Neuronal stem cell (in vitro differentiated cells): ENCODE measurements at places on chromosomes 7 and 10.

DNA sequence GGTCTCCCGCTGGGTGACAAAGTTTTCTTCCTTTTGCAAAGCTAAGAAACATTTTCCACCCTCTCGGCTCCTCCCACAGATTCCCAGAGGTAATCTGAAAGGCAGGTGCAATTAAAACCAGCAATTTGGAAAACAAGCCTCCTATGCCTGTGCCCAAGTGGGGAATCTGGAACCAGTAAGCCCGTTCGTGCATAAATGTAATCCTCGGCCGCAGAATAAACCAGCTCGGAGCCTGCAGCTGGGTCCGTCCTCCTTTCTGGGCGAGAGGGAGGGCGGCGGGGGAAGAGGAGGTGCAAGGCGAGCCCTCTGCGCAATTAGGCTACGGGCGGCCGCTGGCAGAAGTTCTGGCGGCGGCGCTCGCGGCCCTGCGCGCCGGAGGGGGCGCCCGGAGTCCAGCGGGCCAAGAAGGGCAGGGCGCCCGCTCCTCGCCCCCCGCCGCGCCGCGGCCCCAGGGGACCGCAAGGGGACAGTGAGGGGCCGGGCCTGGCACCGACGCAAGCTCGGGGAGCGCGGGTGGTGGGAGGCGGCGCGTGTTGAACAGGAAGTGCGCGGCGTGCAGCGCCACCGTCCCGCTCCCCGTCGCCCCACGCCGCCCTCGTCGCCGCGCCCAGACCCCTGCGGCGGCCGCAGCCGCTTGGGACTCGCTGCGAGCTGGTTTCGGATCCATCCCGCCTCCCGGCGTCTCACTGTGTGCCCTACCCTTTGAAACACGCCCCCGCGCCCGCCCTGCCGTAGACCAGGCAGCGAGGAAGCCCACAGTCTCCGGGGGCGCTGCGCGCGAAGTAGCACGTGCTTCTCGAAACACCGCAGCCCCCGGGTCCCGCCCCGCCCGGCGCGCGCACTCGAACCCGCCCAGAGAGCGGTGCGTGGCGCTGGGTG lies at the start of gene PRKAG2:
Gene PRKAG2 (minus strand): TSS at position 217 of the 879 bp plus-strand sequence. CDS start 495 bp downstream, outside the sequence.
- no peak within 1 kb of the TSS for H3K27ac ChIP-seq
- peak within 1 kb of the TSS; percentile 58 for H3K4me3 ChIP-seq

- no peaks in the 10 kb centered on the region for H3K36me3 ChIP-seq
- H3K4me3 ChIP-seq: no peak overlapping the region
- peaks cover 2% of the 10 kb centered on the region for H3K4me1 ChIP-seq
- H3K27ac ChIP-seq: no peak overlapping the region
Measured at GRCh38 chr7:142301923-142302550, 44.2 kb upstream of the PRSS58 start.

DNA sequence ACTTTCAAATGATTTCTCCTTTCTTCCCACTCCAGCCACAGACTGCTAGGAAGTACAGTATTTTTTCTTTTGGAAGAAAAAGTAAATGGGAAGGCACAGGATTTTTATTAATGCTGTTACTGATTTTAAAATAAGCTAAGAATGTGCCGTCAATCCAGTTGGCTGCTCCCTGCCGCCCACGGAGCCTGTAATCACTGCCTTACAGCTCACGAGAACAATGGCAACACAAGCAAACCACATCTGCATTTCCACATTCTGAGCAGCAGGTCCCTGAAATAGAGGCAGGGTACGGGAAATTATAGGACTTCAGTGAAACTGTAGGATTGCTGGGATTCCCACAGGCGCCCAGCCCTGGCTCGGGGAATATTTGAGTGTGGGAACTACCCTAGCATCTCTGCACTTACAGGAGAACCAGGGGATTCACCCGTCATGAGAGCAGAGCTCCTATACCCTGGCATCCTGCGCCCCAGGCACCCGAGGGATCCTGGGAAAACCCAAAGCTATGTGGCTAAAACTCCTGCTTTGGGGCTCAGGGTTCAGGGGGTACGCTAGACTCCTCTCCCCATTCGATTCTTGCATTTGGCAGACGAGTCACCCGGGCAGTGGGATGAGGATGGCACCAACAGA lies 72.9 kb upstream of the TNS3 start:
- DNase-seq: no peak
- no peak overlapping the region for H3K27ac ChIP-seq
- no peaks in the 10 kb centered on the region for H3K27me3 ChIP-seq
- H3K36me3 ChIP-seq: no peaks in the 10 kb centered on the region
- no peak overlapping the region for H3K4me3 ChIP-seq

DNA sequence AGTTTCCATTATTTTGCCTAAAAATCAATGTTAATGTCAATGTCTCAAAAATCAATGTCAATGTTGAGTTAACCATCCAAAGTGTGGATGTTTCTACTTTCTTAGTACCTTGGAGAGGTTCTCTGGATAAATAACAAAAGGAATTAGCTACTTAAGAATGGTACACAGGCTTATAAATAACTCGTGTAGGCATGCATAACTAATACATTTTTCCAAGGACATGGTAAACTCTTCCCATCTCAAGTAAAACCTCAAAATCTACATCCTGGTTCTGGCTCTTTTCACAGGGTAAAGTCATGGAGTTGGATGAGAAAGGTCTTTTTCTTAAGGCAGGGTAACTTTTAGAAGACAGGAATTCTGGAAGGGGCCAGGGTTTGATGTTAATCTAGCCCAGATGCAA lies 59.9 kb downstream of the CAV1 start:
- no peak overlapping the region for H3K4me3 ChIP-seq
- H3K27ac ChIP-seq: no peak overlapping the region
- H3K36me3 ChIP-seq: no peaks in the 10 kb centered on the region

DNA sequence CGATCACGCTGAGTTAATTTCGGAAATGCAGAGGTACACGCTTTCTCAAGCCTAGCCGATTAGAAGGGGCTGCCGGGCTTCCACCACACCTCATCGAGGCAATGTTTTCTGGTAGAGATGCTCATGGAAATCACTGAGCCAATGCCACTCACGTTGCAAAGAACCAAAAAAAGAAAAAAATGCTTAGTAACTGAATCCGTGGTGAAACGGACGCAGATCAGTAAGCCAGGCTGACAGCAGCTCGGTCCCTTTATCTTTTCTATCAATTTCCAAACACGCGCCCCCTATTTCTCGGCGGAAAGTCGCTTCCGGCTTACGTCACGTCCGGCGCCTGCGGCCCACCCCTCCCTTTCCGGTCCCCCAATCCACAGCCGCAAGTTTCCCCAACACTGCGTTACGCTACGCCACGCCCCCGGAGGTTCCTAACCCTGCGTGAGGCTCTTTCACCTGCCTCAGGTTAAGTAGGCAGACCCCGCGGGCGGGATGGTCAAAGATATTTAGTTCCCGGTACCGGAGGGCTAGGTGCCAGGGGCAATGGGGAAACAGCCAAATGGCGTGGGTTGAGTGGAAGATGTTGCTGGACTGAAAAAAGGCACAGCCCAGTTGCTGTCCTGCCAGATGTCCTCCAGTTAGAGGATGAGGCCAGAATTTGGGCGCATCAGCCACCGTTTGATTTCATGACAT lies at the start of gene NSUN6:
Gene NSUN6 (minus strand): TSS at position 264 of the 684 bp plus-strand sequence. CDS start 384 bp downstream, outside the sequence.
- no peaks in the 10 kb centered on the region for H3K4me1 ChIP-seq
- H3K27ac ChIP-seq: peak within 1 kb of the TSS; percentile 55
- DNase-seq: peak; percentile 77

DNA sequence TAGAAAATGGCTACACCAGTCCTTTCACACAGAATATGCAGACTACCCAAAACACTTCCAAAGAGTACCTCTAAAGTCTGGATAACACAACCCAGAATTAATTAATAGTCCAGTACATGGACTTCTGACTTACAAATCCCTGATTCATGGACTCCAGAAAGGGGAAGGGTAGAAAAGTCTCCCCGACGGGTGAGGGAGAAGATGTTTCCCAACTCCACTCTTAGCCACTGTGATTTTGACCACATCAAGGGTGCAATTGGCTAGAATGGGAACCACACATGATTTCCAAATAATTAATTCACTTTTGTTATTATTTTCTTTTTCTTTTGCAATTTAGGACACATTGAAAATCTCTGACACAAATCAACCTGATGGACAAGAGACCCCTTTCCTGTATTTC lies 1.4 kb downstream of the TMEM130 start:
- DNase-seq: no peak
- peaks cover 40% of the 10 kb centered on the region for H3K27me3 ChIP-seq
- H3K27ac ChIP-seq: no peak overlapping the region

- peaks cover 2% of the 10 kb centered on the region for H3K36me3 ChIP-seq
- peak overlapping the region; percentile 39 for H3K4me3 ChIP-seq
- peak overlapping the region; percentile 96 for H3K27ac ChIP-seq
- no peaks in the 10 kb centered on the region for H3K27me3 ChIP-seq
Measured at GRCh38 chr7:42152329-42153205, 84.4 kb downstream of the GLI3 start.

GRCh38 chr7:99001482-99002147 lies 123.3 kb downstream of the TRRAP start:
- no peak overlapping the region for H3K27ac ChIP-seq
- no peaks in the 10 kb centered on the region for H3K4me1 ChIP-seq
- H3K27me3 ChIP-seq: no peaks in the 10 kb centered on the region

DNA sequence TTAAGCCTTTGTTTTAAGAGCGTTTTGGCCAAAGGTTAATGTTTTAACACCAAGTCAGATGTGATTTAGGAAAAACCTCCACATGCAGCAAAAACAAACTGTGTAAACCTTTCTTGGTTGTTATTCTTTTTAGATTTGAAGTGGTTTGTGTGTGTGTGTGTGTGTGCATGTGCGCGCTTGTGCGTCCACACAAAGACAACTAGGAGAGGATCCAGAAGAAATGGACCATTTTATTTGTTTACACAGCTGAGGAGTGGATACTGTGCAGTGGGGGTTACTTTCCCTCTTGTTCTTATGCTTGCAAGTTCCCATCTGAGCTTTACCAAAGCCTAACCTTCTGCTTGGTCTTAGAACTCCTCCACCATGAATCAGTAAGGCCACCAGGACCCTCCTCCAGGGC lies 20.0 kb downstream of the TCF7L2 start:
- H3K4me3 ChIP-seq: no peak overlapping the region
- H3K4me1 ChIP-seq: peaks cover 9% of the 10 kb centered on the region
- no peak for DNase-seq
- peaks cover 91% of the 10 kb centered on the region for H3K36me3 ChIP-seq

DNA sequence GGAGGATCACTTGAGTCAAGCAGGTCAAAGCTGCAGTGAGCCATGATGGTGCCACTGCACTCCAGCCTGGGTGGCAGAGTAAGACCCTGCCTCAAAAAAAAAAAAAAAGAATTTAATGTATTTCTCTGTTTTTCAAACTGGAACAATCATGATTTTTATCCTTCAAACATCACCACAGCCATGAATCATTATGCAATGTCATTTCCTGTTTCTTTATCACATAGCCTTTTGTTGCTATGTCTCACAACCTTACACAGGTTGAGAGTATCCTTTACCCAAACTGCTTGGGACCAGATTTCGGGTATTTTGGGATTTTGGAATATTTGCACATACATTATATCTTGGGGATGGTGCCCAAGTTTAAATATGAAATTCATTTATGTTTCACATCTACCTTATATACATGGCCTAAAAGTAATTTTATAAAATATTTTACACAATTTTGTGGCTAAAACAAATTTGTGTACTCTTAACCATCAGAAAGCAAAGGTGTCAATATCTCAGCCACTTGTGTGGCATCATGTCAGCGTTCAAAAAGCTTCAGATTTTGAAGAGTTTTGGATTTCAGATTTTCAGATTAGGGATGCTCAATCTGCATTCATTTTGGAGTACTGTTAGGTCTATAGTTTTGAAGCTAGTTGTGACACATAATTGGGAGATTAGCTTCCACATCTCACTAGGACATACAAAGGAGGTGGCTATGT lies 8.2 kb downstream of the NT5C3A start:
- DNase-seq: no peak
- no peak overlapping the region for H3K27ac ChIP-seq
- H3K4me1 ChIP-seq: no peaks in the 10 kb centered on the region

DNA sequence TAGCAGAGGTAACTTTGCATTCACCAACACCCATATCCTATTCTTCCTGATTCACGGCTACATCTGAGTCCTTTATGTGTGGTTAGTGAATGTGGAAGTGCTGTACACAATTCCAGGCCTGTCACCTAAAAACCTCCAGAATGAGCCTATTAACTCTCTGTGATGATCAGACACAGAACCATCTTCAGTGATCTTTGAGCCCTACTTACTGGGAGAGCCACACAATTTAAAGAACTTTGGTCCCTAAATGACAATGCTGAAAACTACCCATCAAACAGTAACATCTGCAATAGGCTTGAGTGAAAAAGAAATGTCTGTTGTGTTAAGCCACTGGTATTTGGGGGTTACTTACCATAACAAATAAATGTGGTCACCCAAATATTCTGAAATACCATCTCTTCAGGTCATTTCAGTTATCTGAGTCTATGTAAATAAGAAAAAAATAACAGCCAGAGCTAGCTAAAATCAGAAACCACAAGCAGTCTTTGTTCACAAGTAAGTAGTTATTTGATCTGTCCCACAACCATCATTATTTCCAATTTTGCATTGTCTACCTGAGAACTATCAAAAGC lies 145.7 kb downstream of the HGF start:
- H3K27ac ChIP-seq: no peak overlapping the region
- H3K4me3 ChIP-seq: no peak overlapping the region
- no peak for DNase-seq
- no peaks in the 10 kb centered on the region for H3K27me3 ChIP-seq
- no peaks in the 10 kb centered on the region for H3K4me1 ChIP-seq
